Ureter (tissue), 1 donor: ENCODE measurements at places on chromosomes 13 and 19. TPM values are rescaled to one million over a fixed set of nuclear protein-coding genes. Genes with fewer than 3 reads are reported as not detected.

The ZNF90 gene
- total RNA-seq, result 39.2 TPM

The LRRC63 gene
- 0.83 TPM for total RNA-seq

The LILRA6 gene
- total RNA-seq, result 1.6 TPM

The ZNF20 gene
- total RNA-seq, result 2.6 TPM

The LSR gene
- total RNA-seq, result 55.2 TPM

The ZNF835 gene
- 3.9 TPM for total RNA-seq

The CRX gene
- total RNA-seq, result not detected

The SMIM44 gene
- total RNA-seq, result not detected

The C13orf42 gene
- not detected for total RNA-seq

The TUBB4A gene
- total RNA-seq, result 1.2 TPM

The CD37 gene
- total RNA-seq, result 11.0 TPM

The HSH2D gene
- total RNA-seq, result 10.6 TPM

The CC2D1A gene
- 57.2 TPM for total RNA-seq

The ZNF112 gene
- 8.7 TPM for total RNA-seq

The ZNF667 gene
- 12.5 TPM for total RNA-seq

The ZNF581 gene
- 22.7 TPM for total RNA-seq

The TNNT1 gene
- 0.89 TPM for total RNA-seq

DNA sequence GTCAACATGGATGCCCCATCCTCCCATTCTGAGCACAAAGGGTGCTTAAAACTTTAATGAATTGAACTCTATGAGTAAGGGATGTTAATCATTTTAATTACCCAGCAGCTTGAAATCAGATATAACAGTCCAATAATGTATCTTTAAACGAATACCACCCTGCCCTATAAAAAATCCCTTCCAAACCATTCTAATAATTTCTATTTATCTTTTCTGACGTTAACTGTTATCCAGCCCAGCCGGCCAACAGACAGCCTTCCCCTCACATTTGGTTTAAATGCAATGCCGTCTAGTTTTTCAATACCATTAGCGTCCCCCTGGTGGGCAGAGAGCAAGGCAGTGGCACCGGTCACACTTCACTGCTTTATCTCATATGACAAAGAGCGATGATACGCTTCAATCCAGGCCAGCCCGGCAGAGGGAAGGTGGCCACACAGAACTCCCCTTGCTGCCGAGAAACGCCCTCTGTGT, 402.2 kb upstream of the ZNF507 start:
- DNase-seq, result no peak

- DNase-seq, result no peak
Observed at GRCh38 chr13:64289702-64290101, 2874.1 kb upstream of the PCDH20 start.

- peak; percentile 70 for DNase-seq
Observed at GRCh38 chr19:46624958-46625661, at the start of gene PTGIR. Gene PTGIR, minus strand, starts transcription at chr19:46625089. Its CDS starts 864 bp downstream, at chr19:46624225.

- no peak for DNase-seq
Observed at GRCh38 chr13:34719060-34719875, 222.8 kb upstream of the NBEA start.

- no peak for DNase-seq
Observed at GRCh38 chr19:49085868-49086232, 599 bp downstream of the SNRNP70 start.

GRCh38 chr13:42574435-42575311, 721 bp downstream of the TNFSF11 start:
- DNase-seq, result no peak

GRCh38 chr13:98794498-98794897, 42.0 kb upstream of the SLC15A1 start:
- no peak for DNase-seq

DNA sequence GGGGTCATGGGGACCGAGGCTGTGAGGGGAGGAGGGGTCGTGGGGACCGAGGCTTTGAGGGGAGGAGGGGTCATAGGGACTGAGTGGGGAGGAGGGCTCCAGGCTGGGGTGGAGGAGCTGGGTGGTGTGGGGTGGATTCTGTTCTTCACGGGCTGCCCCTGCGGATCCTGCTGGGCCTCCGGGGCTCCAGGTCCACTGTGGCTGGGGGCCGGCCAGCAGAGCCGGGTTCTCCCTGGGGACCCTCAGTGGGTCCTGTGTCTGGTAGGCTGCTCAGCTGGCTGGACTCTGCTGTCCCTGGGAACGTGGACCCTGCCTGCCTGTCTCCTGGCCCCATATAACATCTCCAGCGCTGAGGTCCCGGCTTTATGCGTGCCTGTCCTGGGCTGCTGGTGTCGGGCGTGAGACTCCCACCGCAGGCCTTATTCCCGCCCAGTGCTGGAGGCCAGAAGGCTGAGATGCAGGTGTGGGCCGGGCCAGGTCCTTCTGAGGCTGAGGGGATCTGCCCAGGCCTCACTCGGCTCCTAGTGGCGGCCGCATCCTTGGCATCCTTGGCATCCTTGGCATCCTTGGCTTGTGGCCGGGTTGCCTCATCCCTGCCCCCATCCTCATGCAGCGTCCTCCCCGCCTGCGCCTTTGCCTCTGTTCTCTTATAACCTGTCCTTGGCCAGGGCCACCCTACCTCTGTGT, 19.8 kb upstream of the GNA15 start:
- no peak for DNase-seq

DNA sequence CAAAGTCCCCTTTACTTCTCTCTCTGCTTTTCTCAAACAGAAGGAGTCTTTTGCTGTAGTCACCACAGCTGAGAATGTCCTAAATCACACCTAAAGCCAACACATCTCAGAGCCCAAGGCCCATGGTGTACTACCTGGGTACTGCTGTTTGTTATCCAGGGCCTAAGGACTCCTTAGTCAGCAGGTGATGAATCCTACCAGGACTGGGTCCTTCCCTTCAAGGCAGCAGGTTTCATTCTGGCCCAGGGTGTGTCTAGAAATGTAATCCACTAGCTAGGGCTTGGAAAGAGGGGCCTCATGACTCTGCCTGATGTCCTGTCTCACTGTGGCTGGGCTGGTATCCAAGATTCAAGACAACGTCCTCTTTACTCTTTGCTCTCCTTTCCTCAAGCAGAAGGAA, 36.2 kb upstream of the ENOX1 start:
- no peak for DNase-seq

DNA sequence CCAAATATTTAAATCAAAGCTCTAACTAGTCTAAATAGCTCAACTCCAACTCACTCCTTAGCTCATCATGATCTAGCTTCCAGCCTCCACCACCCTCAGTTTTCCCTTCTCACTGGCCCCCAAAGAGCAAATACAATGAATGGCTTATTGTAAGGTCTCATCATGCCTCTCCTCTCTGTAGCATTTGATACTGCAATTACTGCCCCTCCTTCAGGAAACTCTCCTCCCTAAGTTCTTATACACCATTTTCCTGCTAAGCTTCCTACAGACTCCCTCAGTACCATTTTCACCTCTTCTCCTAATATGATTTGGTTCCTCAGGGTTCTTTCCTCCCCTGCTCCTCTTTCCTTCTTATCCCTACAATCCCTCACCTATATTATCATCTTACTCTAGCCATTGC, 12.8 kb downstream of the KPNA3 start:
- DNase-seq, result no peak

DNA sequence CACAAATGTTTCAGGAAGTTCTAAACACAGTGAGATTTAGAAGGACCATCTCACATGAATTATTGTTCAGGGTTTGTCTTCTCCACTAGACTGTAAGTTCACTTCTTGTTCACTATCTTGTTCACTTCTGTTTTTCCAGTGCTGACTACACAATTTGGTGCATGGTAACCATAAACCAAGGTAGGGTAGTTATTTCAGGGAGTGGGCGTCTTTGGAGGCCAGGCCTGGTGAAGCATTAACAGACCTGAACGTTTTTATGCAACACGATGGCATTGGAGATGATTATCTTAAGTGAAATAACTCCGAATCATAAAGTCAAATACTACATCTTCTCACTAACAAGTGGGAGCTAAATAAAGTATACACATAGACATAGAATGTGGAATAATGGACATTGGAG, 14.4 kb upstream of the OXGR1 start:
- no peak for DNase-seq
